A549 treated with CORT108297 at 1 μM for 4 hours (cell line): ENCODE measurements at places on chromosomes 4 and X. TPM values are rescaled to one million over a fixed set of nuclear protein-coding genes. Genes with fewer than 3 reads are reported as not detected.

Gene CCDC120
- 2.4 to 4.2 TPM (median 3.7 TPM) in 5 replicates for total RNA-seq

Gene FAM114A1
- total RNA-seq = 21.9 to 46.3 TPM (median 33.2 TPM) in 5 replicates

Gene AADAT
- 8.5 to 9.8 TPM (median 8.9 TPM) in 5 replicates for total RNA-seq

Gene HTN3
- total RNA-seq = not detected in 5 replicates

Gene CT45A10
- 0.13 to 0.38 TPM (median 0.32 TPM) in 4 of 5 replicates, not detected in the other for total RNA-seq

Gene F9
- total RNA-seq = not detected in 5 replicates

Gene PNMA5
- not detected in 5 replicates for total RNA-seq

Gene ANXA3
- 53.7 to 73.0 TPM (median 55.3 TPM) in 5 replicates for total RNA-seq

Gene FRG2
- total RNA-seq = 0.09 TPM in 1 of 5 replicates, not detected in the others

Gene GPRIN3
- 2.8 to 5.9 TPM (median 4.7 TPM) in 5 replicates for total RNA-seq

Gene HS6ST2
- total RNA-seq = 0.02 to 0.06 TPM (median 0.03 TPM) in 5 replicates

Gene HS3ST1
- 0.27 to 0.54 TPM (median 0.39 TPM) in 5 replicates for total RNA-seq

Gene BCORL1
- 6.1 to 11.1 TPM (median 9.7 TPM) in 5 replicates for total RNA-seq

Gene CSAG2
- not detected in 5 replicates for total RNA-seq

Gene BCLAF3
- total RNA-seq = 2.3 to 5.7 TPM (median 3.0 TPM) in 5 replicates
